ENCODE measurements at places on chromosomes 5 and 9.

GRCh38 chr9:123150708-123151503 lies 117.4 kb downstream of the GPR21 start:
- DNase-seq: no peak

GRCh38 chr5:95285409-95285755 lies 488 bp upstream of the MCTP1 start:
- no peak for DNase-seq

- no peak for DNase-seq
Measured at GRCh38 chr9:118961857-118962256, 407.4 kb downstream of the BRINP1 start.

- DNase-seq: no peak
Measured at GRCh38 chr5:87899721-87900131, 368.9 kb downstream of the TMEM161B start.

- no peak for DNase-seq
Measured at GRCh38 chr9:134223091-134223490, 58.7 kb upstream of the RNU6ATAC start.

DNA sequence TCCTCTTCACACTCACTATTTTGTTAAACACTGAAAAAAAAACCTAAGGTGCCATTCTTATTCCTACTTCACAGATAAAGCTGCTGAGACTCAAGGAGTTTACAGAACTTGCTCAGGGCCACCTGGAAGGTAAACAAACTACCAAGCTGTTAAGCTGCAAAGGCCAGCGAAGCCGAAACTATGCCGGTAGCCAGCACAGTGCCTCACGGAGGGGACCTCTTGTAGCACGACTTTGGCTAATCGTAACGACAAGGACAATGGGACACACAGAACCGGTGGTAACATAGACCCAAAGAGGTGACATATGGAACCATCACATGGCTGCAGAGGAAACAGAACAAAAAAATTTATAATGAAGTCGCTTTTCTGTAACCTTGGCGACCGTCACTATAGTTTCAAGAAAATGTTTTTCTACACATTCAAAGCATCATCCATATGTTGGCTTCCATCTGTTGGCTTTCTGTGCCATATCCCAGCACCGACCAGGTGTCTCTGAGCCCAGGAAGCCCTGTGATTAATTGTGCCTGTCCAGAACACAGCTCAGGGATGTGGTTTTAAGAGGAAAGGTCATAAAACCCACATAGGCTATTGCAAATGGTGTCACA lies 60.3 kb downstream of the S1PR3 start:
- no peak for DNase-seq

DNA sequence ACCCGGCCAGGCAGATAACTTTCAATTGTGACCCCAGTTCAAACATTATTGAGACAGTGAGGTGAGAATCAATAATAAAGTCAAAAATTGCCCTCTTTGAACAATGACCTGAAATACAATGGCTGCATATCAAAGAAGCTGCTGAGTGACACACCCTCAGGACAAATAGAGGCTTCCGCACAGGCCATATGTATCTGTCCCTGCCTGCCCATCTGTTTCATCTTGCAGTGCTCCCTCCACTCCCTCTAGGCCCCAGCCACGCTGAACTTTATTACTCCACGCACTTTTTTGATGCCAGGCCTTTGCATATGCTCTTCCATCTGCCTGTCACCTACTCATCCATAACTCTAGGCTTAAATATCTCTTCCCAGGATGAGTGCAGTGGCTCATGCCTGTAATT lies 15.9 kb upstream of the PFDN1 start:
- no peak for DNase-seq

DNA sequence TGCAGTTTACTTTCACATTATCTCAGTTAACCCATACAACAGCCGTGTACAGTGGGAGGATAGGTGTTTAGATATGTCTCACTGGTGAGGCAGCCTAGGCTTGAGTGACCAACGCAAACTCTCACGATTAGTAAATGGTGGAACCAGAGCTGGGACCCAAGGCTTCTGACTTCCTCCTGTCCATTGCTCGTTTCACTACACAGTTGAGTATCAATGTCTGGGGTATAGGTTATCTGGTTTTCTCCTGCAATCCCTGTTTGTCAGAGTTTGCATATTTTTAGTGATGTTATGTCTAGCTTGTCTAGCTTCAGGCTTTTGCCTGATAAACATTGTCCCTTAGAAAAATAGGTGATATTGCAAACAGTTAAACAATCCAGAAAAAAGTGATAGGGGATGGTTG lies 62.6 kb downstream of the NUP214 start:
- DNase-seq: no peak

- DNase-seq: no peak
Measured at GRCh38 chr5:103929338-103930013, 366.9 kb upstream of the NUDT12 start.

DNA sequence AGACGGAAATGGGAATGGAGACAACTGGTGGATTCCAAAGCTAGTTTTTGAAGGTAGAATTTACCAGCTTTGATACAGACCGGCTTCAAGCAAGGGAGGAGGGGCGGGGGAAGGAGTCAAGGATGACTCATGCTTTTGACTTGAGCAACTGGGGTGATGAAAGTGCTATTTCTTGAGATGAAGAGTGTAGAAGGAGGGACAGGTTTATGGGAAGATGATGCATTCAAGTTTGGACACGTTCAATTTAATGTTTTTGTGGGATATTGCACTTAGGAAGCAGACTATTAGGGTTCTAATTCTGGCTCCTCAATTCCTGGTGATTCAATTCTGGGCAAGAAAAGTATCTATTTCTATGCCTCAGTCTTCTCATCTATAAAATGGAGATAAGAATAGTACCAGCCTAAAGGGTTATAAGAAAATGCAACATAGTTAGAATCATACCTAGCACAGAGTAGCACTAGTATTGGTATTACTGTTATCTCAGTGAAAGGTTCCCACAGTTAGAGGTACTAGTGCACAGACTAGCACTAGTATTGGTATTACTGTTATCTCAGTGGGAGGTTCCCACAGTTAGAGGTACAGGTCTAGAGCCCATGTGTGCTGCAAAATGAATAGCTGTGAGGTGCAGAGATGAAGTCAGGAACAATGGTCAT lies 4.6 kb downstream of the NIPAL4 start:
- DNase-seq: no peak

GRCh38 chr5:61053937-61054336 lies 108.3 kb downstream of the SMIM15 start:
- DNase-seq: no peak

- no peak for DNase-seq
Measured at GRCh38 chr5:78895616-78896015, 89.5 kb downstream of the ARSB start.

GRCh38 chr9:130873966-130874365 lies 22.6 kb downstream of the QRFP start:
- DNase-seq: no peak

DNA sequence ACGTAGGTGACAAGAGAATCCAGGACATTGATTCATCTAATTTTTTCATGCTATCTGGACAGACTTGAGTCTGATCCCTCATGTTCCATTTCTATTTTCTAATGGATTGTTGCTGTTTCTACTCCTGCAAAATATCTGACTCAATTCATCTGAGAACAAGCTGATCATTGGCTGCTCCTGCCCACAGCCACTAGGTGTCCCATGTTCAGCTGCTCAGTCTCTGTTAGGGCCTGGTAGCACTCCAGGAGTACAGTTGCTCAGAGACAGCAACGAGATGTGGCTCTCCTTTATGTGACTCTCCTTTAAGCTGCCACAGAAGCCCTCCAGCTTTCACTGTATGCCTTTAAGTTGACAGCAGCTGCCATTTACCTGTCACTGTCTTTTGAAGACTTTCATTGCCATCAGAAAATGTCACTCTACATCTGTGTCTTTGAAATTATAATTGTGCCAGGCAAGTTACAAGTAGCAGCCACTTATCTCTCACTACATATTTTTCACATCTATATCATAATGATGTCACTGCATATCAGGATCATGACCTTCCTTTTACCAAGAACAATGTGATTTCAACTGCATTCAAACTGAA lies 1944.2 kb upstream of the NUDT12 start:
- no peak for DNase-seq

DNA sequence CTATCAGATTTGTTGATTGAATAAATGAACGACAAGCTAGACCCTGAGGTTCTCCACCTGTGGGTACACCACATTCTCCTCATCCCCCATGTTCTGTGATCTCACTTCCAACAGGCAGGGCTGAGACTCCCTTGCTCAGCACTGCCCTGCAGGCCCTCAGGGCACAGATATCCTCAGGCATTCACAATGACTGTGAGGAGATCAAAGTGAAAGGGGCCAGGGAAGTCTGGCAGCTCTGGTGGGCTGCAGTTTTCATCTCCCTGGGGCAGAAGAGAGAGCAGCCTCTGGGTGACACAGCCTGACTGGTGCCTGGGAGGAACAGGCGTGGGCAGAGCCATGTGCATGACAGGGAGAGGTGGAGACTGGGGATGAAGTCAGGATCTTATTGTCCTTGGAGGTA lies 142.4 kb upstream of the C9orf72 start:
- DNase-seq: no peak

GRCh38 chr5:96297867-96298266 lies 135.2 kb downstream of the PCSK1 start:
- DNase-seq: no peak

DNA sequence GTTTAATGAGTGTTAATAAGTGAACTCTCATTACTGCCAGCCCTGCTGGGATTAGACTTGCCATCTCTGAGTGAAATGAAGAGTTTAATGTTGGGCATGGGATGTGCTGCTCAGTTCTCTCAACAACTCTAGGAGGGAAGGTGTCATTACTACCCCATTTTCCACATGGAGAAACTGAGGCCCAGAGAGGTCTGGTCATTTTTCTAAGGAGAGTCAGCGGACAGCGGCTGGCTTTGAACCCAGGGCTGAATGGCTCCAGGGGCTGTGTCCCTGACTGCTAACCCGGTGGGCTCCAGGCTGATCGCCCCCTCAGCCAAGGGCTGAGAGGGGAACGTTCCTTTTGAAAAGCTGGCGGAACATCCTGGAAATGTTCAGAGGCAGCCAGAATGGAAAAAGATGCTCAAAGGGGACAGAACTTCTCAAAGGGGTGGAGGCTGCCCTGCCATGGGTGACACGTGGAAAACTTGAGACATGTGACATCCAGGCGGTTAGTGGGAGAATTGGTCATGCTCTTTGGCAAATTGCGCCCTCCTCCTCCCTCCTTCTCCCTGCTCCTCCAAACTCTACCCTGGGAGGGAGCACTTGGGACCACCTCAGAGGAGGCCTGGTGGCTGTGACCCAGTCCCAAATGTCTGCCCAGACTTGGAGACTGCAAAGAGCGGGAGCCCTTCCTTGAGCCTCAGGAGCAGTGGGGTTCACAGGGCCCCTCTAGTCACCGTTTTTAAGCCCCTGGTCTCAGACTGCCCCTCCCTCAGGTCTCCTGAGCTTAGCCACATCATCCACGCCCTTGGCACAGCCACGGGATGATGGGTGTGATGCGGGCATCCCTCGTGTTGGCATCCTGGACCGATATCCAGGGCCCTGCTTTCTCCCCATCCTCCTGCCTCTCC lies 28.7 kb downstream of the DNM1 start:
- DNase-seq: no peak

DNA sequence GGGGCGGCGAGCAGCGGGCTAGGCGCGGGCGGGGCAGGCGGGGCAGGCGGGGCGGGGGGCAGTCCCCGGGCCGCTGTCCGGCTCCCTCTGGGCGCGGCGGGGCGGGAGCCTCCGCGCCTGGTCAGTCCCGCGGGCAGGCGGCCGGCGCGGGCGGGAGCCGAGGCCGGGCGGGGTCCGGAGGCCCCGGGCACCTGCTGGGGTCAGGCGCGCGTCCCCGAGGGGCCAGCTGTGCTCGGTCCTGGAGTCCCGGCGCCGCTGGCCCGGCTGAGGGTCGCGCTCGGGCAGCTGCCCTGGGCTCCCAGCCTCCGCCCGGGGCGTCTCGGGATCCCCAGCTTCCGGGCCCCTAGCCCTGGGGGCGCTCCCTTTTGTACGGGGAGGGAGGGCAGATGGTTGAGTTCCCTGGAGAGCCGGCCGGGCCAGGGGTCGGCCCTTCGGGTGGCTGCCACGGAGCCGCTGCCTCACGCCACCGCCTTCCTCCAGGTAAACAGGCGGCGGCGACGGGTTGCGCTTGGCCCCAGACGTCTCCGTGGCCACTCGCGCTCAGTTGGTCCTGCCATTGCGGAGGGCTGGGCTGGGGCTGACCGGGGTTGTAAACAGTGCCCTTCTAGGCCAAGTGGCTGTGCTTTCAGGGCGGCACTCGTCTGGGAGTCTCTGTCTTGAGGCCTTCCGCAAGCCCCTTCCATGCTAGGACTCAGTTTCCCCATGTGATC lies 473 bp downstream of the ZBTB34 start:
- DNase-seq: no peak

DNA sequence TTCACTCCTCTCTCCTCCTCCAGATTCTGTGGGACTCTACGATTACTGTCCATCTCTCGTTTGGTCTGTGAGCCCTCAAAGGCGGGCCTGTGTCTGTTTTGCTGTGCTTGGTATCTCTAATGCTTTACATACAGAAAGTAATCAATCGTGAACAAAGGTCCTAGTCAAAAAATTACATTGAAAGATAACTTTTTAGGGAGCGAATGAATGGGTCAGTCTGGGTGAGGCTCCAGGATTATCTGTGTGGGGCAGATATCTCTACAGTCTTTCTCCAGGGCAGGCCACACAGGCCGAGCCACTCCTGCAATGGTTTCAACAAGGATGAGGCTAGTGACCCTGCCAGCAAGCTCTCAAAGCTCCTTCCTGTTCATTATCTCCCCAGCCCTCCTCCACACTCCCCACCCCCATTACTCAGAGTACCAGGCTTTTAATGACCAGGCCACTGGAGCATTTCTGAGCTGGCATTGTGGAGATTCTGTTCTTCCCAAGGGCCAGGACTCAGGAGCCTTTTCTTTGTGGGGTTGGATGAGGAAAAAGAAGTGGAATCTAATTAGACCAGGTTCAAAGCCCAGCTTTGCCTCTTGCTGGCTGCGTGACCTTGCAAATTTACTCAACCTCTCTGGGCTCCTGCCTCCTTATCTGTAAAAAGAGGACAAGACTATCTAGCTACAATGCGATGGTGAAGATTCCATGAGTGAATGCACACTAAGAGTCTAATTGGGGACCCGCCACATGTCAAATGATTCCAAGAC lies 10.2 kb downstream of the CORO2A start:
- peak; percentile 53 for DNase-seq

GRCh38 chr5:171858303-171858702 lies 72.7 kb downstream of the SMIM23 start:
- no peak for DNase-seq

All from NCI-H2029 treated with DMSO at 0.1 percent for 48 hours (cell line).